ENCODE measurements at places on chromosomes 7 and 10.

- DNase-seq, result no peak
Measured at GRCh38 chr7:108455551-108455997, 662 bp downstream of the NRCAM start.

- no peak for DNase-seq
Measured at GRCh38 chr7:26616235-26616634, 248.2 kb downstream of the SKAP2 start.

- no peak for DNase-seq
Measured at GRCh38 chr10:103852856-103853255, 2.5 kb downstream of the SH3PXD2A start.

DNA sequence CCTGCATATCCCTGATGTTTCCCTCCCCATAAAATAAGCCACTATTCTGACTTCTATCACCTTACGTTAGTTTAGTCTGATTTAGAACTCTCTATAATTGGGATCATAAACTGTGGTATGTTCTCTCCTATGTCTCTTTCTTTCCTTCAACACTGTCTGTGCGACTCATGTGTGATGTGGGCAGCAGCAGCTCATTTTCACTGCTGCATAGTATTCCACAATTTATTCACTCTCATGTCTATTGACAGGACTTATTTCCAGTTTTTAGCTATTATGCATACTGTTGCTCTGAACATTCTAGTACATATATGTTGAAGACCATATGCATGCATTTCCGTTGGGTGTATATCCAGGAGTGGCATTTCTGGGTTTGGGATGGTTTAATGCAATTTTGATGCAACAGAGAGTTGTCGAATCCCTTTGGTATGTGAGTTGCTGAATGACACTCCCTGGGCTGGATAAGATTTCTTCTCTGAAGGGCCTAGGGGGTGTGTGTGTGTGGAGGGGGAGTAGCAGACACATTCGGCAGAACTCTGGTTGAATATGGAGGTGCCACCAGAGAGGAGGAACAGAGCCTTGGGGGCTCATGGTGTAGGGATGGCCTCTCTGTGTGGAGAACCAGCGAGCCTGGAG is 87.8 kb upstream of the PCBD1 start:
- no peak for DNase-seq

- DNase-seq, result no peak
Measured at GRCh38 chr7:113371416-113372043, 253.2 kb upstream of the SMIM30 start.

- no peak for DNase-seq
Measured at GRCh38 chr10:58465629-58466028, 47.0 kb upstream of the BICC1 start.

- DNase-seq, result no peak
Measured at GRCh38 chr7:85851571-85852193, 664.8 kb upstream of the SEMA3D start.

DNA sequence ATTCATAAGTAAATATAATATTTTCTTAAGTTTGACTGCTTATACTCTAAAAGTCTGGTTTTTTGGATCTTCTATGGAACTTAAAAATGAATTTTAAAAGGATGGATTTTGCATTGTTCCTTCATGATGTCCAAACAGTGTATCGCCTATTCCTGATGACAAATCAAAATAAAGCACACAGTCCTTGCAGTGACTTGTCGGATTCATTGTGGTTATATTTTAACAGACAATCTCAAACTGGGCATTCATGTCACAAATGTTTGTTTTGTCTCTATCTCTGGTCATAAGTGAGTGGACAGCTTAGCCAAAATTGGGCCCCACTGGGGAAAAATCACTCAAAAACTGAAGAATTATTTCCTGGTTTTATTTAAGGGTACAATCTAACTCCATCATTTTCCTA is 74.8 kb downstream of the LMBR1 start:
- DNase-seq, result no peak

GRCh38 chr7:69934144-69934903 is 336.0 kb downstream of the AUTS2 start:
- DNase-seq, result no peak

GRCh38 chr7:135165862-135166261 is 4.6 kb downstream of the CYREN start:
- no peak for DNase-seq

- no peak for DNase-seq
Measured at GRCh38 chr10:122327237-122328206, 47.0 kb upstream of the PLEKHA1 start.

- DNase-seq, result no peak
Measured at GRCh38 chr7:27080844-27081436, 14.9 kb downstream of the HOXA1 start.
